T-cell (primary cell): ENCODE measurements at places on chromosomes 12 and 14. TPM values are rescaled to one million over a fixed set of nuclear protein-coding genes. Genes with fewer than 3 reads are reported as not detected.

- DNase-seq = no peak
Observed at GRCh38 chr12:103387385-103387784, 108.4 kb downstream of the C12orf42 start.

DNA sequence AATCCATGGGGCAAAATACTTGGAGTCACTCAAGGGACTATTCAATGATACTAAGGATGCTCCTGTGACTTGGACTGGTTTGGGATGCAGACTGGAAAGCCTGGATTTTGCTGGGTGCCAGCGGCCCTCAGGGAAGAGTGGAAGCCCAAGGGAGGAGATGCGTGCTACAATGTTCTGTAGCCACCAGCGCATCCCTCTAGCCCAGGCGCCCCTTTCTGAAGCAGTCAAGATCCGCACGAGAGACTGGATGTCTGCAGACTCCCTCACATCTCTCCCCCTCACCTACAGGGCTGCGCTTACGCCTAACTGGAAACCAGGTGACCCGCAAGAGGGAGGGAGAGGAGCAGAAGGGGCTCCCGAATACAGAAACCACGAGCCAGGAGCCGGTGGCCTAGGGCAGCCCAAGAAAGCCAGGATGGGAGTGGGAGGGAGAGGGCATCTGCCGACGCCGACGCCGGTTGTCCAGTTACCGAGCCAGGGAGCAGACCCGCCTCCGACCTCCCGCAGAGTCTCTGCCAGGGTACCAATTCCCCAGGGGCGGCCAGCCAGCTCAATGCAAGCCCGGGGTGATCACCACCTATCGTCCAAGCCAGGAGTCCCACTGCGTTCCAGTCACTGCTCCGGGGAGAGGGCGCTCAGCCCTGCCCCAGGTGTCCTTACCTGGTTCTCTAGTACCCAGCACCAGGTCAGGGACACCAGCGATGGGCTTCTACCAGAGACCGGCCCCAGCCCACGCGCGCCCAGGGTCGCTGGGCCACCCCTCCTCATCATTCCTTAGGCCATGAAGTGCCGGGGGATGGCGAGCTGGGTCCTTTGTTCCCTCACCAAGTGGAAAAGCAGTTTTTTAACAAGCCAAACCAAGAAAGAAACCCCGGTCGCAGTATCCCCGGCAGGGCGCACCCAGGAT, 1.2 kb downstream of the NTN4 start:
- DNase-seq = no peak

The MYH7 gene
- total RNA-seq = not detected

DNA sequence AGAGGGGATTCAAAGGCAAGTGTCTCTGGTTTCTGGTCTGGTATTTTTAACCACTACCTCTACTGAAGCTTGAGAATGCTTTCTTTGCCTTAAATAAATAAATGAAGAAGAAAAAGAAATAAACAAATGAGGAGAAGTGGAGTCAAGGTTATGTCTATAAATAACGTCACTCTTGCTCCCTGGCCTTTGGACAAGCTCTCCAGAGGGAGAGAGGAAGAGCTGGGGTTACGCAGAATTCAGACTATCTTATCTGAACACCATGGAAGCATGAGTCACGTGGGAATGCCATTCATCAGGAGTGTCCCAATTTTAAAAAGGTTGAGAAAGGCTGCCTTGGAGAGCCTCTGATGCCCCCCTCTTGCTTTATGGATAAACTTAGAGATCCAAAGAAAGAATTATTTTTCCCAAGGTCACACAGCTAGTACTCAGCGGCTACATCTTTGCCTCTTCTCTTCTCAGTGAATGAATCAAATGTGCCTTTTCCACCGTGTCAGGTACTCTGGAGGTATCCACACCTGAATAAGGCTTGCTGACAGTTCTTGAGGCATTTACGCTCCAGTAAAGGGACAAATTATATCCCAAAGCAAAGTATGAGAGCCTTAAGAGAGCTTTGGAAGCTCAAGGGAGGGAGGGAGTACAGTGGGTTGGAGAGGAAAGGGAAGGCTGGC, 12.9 kb upstream of the MSI1 start:
- DNase-seq = no peak

The SMOC1 gene
- total RNA-seq = not detected
